ENCODE measurements at places on chromosomes 13 and 19.
A peak's percentile ranks its signal among the peaks of the same experiment; 100 is the strongest.

DNA sequence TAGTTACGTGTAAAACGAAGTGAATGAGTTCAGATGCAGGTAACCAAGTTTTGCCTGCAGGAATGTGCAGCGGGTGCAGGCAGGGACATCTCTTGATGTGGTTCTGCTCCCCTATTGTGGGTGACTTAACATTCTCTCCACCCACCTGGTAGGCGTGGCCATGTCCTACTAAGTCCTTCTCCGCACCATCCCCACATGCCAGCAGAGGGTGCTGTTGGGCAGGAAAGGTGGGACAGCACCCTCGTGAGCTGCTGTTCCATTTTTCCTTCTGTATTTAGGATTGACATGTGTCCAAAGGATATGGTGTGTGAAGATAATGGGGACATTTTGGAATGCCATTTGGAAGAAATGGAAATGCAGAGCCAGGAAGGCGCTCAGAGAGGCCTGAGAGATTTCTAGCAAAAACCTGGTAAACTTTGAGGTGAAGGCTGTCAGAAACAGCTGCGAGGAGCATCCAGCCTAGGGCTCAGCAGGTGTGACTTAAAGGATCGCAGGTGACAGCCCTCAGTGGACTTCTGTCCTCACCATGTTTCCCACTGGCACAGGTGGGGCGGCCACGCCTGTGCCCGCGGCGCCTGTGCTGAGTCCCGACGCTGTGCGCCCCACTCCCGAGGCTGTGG lies 26.2 kb upstream of the MCF2L start:
- H3K27me3 ChIP-seq, result peaks cover 47% of the 10 kb centered on the region
- peak overlapping the region; percentile 71 for H3K4me3 ChIP-seq
- H3K4me1 ChIP-seq, result peaks cover 9% of the 10 kb centered on the region

DNA sequence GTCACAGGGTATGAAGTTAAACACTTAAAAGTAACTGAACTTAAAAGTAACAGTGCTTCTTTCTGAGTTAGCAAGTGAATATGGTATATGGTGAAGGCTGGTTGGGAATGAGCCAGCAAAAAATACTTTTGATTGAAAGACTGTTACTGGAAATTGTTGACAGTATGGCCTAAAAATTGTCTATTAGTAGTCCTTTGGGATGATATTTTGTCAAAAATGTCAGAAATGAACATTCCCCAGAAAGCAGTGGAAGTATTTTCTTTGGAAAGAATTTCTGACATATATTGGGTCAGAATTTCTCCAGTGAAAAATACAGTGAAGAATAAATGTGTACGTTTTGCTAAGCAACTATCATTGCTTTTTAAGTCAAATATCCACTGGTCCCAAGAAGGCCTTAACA lies 860.5 kb downstream of the PCDH9 start:
- DNase-seq, result no peak
- no peak overlapping the region for H3K4me3 ChIP-seq
- no peaks in the 10 kb centered on the region for H3K27me3 ChIP-seq
- no peaks in the 10 kb centered on the region for H3K4me1 ChIP-seq
- no peaks in the 10 kb centered on the region for H3K36me3 ChIP-seq

- H3K4me3 ChIP-seq, result no peak overlapping the region
- no peaks in the 10 kb centered on the region for H3K4me1 ChIP-seq
- H3K27me3 ChIP-seq, result no peaks in the 10 kb centered on the region
- DNase-seq, result no peak
- peaks cover 95% of the 10 kb centered on the region for H3K36me3 ChIP-seq
- H3K27ac ChIP-seq, result no peak overlapping the region
These were observed 11.9 kb downstream of the CC2D1A start for GRCh38 chr19:13917888-13918406.

- no peak overlapping the region for H3K27ac ChIP-seq
- no peaks in the 10 kb centered on the region for H3K27me3 ChIP-seq
- H3K4me1 ChIP-seq, result no peaks in the 10 kb centered on the region
- DNase-seq, result no peak
- H3K4me3 ChIP-seq, result no peak overlapping the region
These were observed 182.8 kb downstream of the MAB21L1 start for GRCh38 chr13:35293579-35294226.

- H3K27me3 ChIP-seq, result no peaks in the 10 kb centered on the region
- H3K36me3 ChIP-seq, result peaks cover 10% of the 10 kb centered on the region
- H3K27ac ChIP-seq, result no peak overlapping the region
- H3K4me1 ChIP-seq, result peaks cover 6% of the 10 kb centered on the region
- H3K4me3 ChIP-seq, result peak overlapping the region; percentile 45
- no peak for DNase-seq
These were observed 32.6 kb downstream of the VWA8 start for GRCh38 chr13:41928323-41928722.

- H3K36me3 ChIP-seq, result no peaks in the 10 kb centered on the region
- H3K4me3 ChIP-seq, result no peak overlapping the region
- peaks cover 34% of the 10 kb centered on the region for H3K4me1 ChIP-seq
- H3K27ac ChIP-seq, result no peak overlapping the region
- no peak for DNase-seq
These were observed 4.7 kb downstream of the PPP1R13L start for GRCh38 chr19:45400192-45400591.

- H3K4me1 ChIP-seq, result no peaks in the 10 kb centered on the region
- H3K36me3 ChIP-seq, result no peaks in the 10 kb centered on the region
- DNase-seq, result no peak
- H3K27me3 ChIP-seq, result no peaks in the 10 kb centered on the region
- H3K4me3 ChIP-seq, result no peak overlapping the region
- no peak overlapping the region for H3K27ac ChIP-seq
These were observed 63.7 kb upstream of the IPO5 start for GRCh38 chr13:97889803-97890202.

- no peaks in the 10 kb centered on the region for H3K36me3 ChIP-seq
- H3K4me1 ChIP-seq, result peaks cover 5% of the 10 kb centered on the region
- H3K27ac ChIP-seq, result no peak overlapping the region
These were observed 33.6 kb downstream of the ZNF383 start for GRCh38 chr19:37251308-37252229.

GRCh38 chr13:73177916-73178565 lies 119.2 kb downstream of the KLF5 start:
- H3K4me1 ChIP-seq, result no peaks in the 10 kb centered on the region
- no peak overlapping the region for H3K27ac ChIP-seq
- no peak overlapping the region for H3K4me3 ChIP-seq
- DNase-seq, result no peak
- no peaks in the 10 kb centered on the region for H3K36me3 ChIP-seq
- H3K27me3 ChIP-seq, result no peaks in the 10 kb centered on the region

- H3K4me3 ChIP-seq, result peak overlapping the region; percentile 77
- peak overlapping the region; percentile 86 for H3K27ac ChIP-seq
- H3K27me3 ChIP-seq, result no peaks in the 10 kb centered on the region
These were observed 53.0 kb upstream of the ZNF254 start for GRCh38 chr19:24033963-24034342.

- no peaks in the 10 kb centered on the region for H3K4me1 ChIP-seq
- peak; percentile 12 for DNase-seq
- no peak overlapping the region for H3K27ac ChIP-seq
- no peaks in the 10 kb centered on the region for H3K27me3 ChIP-seq
- H3K4me3 ChIP-seq, result no peak overlapping the region
These were observed 75.3 kb downstream of the CACNA1A start for GRCh38 chr19:13430790-13431582.

- H3K4me1 ChIP-seq, result no peaks in the 10 kb centered on the region
- no peak overlapping the region for H3K4me3 ChIP-seq
- DNase-seq, result no peak
- no peak overlapping the region for H3K27ac ChIP-seq
These were observed 18.2 kb upstream of the PTBP1 start for GRCh38 chr19:778910-779653.

DNA sequence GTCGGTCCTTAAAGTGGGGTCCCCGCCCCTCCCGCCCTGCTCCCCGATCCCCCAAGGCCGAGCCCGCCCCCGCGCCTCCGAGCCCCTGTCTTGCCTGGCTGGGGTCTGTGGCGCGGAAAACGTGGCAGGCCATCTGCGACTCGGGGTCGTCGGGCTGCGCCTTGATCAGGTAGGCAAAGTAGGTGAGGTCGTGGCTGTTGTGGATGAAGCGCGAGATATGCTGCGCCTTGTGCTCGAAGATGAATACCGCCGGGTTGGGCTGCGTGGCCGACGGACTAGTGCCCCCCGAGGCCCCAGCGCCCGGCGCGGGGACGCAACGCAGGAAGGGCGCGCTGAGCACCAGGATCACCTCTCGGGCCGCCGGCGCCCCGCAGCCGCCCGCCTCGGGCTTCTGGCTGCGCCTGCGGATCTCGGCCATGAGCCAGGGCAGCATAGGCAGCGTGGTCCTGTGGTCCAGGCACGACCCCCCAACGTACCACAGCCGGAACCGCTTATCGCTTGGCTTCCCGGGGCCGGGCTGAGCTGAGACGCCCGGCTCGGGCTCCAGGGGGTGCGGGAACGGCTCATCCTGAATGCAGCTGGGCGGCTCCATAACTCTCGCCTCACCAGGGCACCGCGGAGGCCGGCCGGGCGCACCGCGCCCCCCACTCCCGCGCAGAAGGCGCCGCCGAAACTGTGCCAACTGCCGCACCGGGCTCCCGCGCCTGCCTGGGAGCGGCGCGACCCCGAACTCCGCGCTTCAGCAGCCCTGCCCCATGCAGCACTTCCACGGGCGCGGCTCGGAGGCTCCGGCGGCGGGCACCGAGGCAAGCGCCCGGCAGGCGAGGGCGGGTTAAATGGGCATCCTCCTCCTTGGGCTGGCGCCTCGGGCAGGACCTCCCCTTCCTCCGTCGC lies 546 bp downstream of the TBC1D4 start:
- H3K27ac ChIP-seq, result no peak overlapping the region
- H3K4me3 ChIP-seq, result peak overlapping the region; percentile 78
- peaks cover 40% of the 10 kb centered on the region for H3K4me1 ChIP-seq
- no peaks in the 10 kb centered on the region for H3K36me3 ChIP-seq
- H3K27me3 ChIP-seq, result peaks cover 20% of the 10 kb centered on the region

GRCh38 chr19:13070425-13071140 lies 32.1 kb downstream of the LYL1 start:
- DNase-seq, result no peak
- no peaks in the 10 kb centered on the region for H3K4me1 ChIP-seq
- H3K27ac ChIP-seq, result no peak overlapping the region
- H3K4me3 ChIP-seq, result no peak overlapping the region
- H3K27me3 ChIP-seq, result no peaks in the 10 kb centered on the region

DNA sequence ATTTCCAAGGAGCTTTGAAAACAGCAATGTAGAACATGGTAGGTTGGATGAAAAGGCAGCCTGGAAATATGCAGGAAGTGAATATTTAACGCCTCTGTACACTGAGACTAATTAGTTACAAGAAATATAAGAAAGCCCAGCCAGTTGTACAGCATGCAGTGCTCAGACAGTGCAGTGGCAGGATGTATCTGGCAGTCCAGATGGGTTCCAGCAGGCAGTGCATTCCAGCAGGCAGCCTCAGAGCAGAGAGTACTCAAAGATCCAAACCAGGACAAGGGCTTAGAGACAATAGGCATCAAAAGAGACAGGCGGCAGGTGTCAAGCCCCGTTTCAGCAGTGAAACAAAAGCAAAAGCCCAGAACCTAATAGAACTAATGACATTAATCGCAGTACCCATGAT lies 2776.3 kb downstream of the PCDH9 start:
- no peaks in the 10 kb centered on the region for H3K36me3 ChIP-seq
- no peak overlapping the region for H3K4me3 ChIP-seq
- H3K27me3 ChIP-seq, result no peaks in the 10 kb centered on the region
- no peak overlapping the region for H3K27ac ChIP-seq

DNA sequence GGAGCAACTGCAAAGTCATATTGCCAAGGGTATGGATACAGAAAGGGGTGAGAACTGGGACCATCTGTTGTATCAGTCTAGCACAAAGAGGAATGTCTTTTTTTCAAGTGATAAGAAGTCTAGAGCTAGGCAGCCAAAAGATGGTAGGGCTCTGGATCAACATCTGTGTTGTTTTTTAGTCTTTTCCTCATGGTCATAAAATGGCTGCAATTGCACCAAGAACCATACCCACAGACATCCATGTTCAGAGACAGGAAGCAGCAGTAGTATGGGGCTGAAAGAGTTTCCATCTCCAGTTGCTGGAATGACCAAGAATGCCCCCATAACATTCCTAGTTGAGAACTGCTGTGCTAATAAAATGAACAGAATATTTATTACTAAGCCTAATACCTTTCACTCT lies 25.6 kb downstream of the KCNC3 start:
- no peaks in the 10 kb centered on the region for H3K36me3 ChIP-seq
- no peak for DNase-seq
- no peak overlapping the region for H3K4me3 ChIP-seq
- H3K27me3 ChIP-seq, result peaks cover 4% of the 10 kb centered on the region
- no peaks in the 10 kb centered on the region for H3K4me1 ChIP-seq
- H3K27ac ChIP-seq, result no peak overlapping the region

GRCh38 chr13:50152655-50153309 lies 137.5 kb downstream of the KCNRG start:
- H3K27me3 ChIP-seq, result no peaks in the 10 kb centered on the region
- no peak overlapping the region for H3K27ac ChIP-seq
- no peaks in the 10 kb centered on the region for H3K4me1 ChIP-seq
- no peaks in the 10 kb centered on the region for H3K36me3 ChIP-seq
- DNase-seq, result no peak

- H3K27me3 ChIP-seq, result no peaks in the 10 kb centered on the region
- DNase-seq, result no peak
- no peak overlapping the region for H3K27ac ChIP-seq
- H3K4me3 ChIP-seq, result no peak overlapping the region
- H3K4me1 ChIP-seq, result no peaks in the 10 kb centered on the region
These were observed 261.4 kb upstream of the RXFP2 start for GRCh38 chr13:31477961-31478360.

- peak within 1 kb of the TSS; percentile 95 for H3K4me3 ChIP-seq
- peak; percentile 59 for DNase-seq
- H3K27ac ChIP-seq, result peak within 1 kb of the TSS; percentile 50
- no peaks in the 10 kb centered on the region for H3K36me3 ChIP-seq
- H3K27me3 ChIP-seq, result peaks cover 29% of the 10 kb centered on the region
These were observed at the start of gene RGS9BP for GRCh38 chr19:32675720-32676185. RGS9BP (plus strand) TSS chr19:32675848; CDS start chr19:32676264, 416 bp downstream.
